ENCODE measurements at places on chromosomes 6 and 20. TPM values are rescaled to one million over a fixed set of nuclear protein-coding genes. Genes with fewer than 3 reads are reported as not detected.

The THEMIS gene
- not detected for total RNA-seq

The VSX1 gene
- not detected for total RNA-seq

The PAK5 gene
- total RNA-seq: under 0.01 TPM

The PTPRA gene
- 36.2 TPM for total RNA-seq

The ZBTB9 gene
- 5.1 TPM for total RNA-seq

The PTCRA gene
- total RNA-seq: not detected

The OR2J2 gene
- not detected for total RNA-seq

The PSMB8 gene
- 54.6 TPM for total RNA-seq

The PSORS1C2 gene
- total RNA-seq: not detected

The RBPJL gene
- total RNA-seq: not detected

The KHDRBS2 gene
- not detected for total RNA-seq

The ULBP3 gene
- 28.4 TPM for total RNA-seq

The PCED1A gene
- 24.0 TPM for total RNA-seq

The SLC17A2 gene
- not detected for total RNA-seq

The SLC22A23 gene
- total RNA-seq: 4.7 TPM

The ZC3H12D gene
- 0.15 TPM for total RNA-seq

The SYTL3 gene
- 4.9 TPM for total RNA-seq

The CLIC5 gene
- total RNA-seq: not detected

The FOXO3 gene
- 42.9 TPM for total RNA-seq

The CYB5R4 gene
- 5.0 TPM for total RNA-seq

The SYCP2L gene
- total RNA-seq: not detected

The PLA2G7 gene
- not detected for total RNA-seq

The AVP gene
- not detected for total RNA-seq

The C6orf132 gene
- 0.29 TPM for total RNA-seq

The COL11A2 gene
- total RNA-seq: 0.15 TPM

The LGSN gene
- not detected for total RNA-seq

The BPIFB2 gene
- total RNA-seq: not detected

The ADIG gene
- total RNA-seq: not detected

The WASF1 gene
- 17.3 TPM for total RNA-seq

The SAMD10 gene
- total RNA-seq: 0.99 TPM

The C6orf141 gene
- total RNA-seq: 1.3 TPM
